ENCODE measurements at places on chromosomes 7 and 10.
A peak's percentile ranks its signal among the peaks of the same experiment; 100 is the strongest.

- no peak for DNase-seq
Observed at GRCh38 chr10:27893358-27893954, 105.4 kb downstream of the ODAD2 start.

GRCh38 chr10:19974554-19974953 lies 158.3 kb downstream of the PLXDC2 start:
- no peak for DNase-seq

DNA sequence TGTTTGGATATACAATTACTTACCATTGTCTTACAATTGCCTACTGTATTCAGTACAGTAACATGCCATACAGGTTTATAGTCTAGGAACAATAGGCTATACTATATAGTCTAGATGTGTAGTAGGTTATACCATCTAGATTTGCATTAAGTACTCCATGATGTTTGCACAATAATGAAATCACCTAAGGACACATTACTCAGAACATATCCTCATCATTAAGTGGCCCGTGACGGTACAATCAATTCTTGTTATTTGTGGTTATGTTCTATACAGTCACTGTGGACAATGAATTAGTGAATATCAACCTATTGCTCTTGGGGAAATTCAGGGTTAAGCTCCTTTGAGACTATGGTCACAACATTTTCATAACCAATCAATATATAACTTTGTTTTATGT lies 75.6 kb downstream of the MICU1 start:
- no peak for DNase-seq

DNA sequence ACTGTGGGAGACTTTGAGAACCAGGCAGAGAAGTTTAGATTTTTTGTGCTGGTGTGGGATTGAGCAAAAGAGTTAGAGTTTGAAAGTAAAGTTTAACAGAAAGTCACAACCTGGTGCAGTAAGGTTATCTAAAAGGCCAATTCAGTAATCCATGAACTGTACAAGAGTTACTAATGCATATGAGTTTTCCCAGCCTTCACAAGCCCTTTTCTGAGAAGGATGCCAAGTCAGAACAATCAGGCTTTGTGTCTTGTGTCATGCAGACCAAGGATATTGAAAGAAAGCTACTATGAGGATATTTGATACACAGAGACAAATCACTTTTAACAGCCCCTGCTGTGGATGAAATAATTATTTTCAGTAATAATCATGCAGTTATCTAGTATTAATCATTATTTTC lies 68.8 kb upstream of the MYO3A start:
- DNase-seq: no peak

DNA sequence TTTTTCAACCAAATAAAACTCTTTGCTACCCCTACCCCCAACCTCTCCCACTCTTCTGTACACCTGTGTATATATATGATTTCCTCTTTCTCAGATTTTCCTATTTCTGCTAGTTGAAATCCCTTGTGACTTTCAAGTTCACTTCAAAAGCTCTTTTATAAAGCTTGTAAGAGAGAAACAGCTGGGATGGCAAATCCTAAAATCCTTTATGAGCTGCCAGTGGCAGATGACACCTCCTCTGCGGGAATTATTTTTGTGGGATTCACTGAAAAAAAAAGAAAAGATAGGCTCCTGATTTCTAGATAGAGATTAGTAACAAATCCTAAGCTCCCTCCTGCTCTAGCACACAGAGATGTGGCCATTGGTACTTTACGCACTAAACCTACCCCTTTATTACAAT lies 92.9 kb downstream of the AHR start:
- no peak for DNase-seq

- no peak for DNase-seq
Observed at GRCh38 chr10:70673929-70674559, 1.7 kb downstream of the ADAMTS14 start.

DNA sequence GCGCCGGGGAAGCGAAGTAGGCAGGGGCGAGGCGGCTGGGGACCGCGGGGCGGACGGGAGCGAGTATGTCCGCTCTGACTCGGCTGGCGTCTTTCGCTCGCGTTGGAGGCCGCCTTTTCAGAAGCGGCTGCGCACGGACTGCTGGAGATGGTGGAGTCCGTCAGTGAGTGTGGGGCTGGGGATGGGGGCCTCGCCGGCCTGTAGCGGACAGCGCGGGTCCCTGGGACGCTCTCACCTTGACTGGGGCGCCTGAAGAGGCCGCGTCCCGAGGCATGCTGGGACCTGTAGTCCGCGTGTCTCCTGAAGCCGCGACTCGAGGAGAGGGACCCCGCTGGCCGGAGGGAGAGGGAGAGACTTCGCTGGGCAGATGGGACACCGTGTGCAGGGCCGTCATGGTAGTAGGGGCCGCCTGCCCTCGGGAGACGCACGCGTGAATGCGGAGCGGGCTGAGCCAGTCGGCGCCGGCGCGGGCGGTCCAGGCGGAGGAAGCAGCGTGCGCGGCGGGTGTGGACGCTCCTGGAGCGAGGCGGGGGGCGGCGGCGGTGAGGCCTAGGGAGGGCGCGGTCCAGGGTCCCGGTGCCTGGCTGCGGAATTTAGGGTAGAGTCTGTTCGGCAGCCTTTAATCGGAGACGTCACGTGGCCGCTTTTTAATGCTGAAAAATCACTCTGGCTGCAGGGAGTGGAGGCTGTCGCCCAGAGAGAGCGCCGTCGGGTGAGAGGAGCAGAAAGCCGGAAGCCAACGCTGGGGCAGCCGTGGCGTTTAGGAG lies at the start of gene NDUFB2:
TSS of gene NDUFB2 (plus strand) at position 29 of the 767 bp plus-strand sequence. CDS start at position 66, 37 bp downstream.
- peak; percentile 74 for DNase-seq

DNA sequence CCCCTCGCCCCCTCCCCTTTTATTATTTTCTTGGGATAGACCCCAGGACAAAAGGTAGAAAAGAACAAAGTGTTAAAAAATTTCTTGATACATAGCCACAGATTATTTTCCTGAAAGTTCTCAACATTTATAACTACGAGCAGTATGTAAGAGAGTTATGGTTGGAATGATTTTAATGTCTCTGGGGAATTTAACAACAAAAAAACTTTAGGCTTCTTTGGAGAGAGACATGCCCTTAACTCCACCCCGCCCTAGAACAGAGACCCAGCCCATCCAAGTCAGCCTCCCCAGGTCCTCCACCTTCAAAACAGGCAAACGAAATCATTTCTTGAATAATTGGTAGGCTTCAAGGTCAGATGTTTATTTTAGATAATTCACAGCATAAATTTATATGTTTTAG lies 97.1 kb downstream of the TCF7L2 start:
- DNase-seq: no peak

DNA sequence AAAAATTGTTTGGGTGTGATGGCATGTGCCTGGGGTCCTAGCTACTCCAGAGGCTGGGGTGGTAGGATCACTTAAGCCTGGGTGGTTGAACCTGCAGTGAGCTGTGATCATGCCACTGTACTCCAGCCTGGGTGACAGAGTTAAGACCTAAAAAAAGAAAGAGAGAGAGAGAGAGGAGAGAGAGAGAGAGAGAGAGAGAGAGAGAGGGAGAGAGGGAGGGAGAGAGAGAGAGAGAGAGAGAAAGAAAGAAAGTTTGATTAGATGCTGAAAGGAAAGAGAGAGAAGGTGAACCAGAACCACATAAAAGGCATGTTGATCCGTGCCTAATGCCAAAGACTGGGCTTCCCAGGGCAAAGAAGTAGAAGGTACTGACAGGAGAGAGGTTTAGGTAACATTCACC lies 11.1 kb downstream of the ABCB1 start:
- no peak for DNase-seq

DNA sequence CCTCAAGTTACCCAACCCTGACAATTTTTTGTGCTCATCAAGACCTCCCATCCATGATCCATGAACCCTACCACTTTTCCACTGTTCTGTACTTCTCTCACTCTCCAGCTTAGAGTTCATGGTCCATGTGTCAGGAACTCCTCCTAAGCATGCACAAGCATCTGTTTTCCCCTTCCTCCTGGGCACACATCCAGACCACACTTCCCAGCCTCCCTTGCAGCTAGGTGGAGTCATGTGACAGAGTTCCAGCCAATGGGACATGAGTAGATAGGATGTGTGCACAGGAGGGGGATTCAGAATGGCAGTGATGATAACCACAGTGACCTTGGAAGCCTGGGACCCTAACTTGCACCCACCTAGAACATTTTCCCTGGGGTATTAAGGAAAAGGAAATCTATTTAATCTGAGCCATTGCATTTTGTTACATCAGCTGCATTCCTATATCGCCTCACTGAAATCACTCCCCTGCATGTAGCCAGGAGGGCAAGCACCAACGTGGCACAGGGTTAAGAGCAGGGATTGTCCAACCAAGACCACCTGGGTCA lies 9.6 kb upstream of the FRMPD2 start:
- no peak for DNase-seq

GRCh38 chr10:22429146-22429545 lies 83.8 kb downstream of the SPAG6 start:
- no peak for DNase-seq

DNA sequence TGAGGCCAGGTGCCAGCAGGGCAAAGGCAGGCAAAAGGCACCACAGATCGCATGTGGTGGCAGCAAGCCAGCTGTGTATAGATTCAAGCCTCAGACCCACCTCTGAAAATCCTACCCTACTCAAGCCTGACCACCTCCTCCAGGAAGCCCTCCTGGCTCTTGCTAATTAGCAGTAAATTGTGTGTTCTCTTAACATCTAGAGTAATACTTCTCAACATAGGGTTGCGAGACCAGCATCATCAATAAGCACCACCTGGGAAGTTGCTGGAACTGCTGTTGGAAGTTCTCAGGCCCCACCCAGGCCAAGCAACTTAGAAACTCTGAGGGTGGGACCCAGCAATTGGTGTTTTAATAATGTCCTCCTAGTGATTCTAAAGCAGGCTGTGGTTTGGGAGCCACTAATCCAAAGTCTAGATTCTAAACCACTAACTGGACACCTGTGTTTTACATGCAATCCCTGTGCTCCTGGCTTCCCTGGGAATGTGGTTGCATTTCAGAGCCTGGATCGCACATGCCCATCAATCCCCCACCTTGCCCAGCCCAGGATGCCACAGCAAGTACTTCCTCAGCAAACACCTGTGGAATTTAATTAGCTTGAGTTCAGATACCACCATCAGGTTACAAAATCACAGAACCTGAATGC lies 46.2 kb downstream of the KCNMA1 start:
- no peak for DNase-seq

GRCh38 chr10:129875993-129876726 lies 87.9 kb downstream of the EBF3 start:
- no peak for DNase-seq

- DNase-seq: no peak
Observed at GRCh38 chr10:927131-927530, 4.4 kb downstream of the LARP4B start.

DNA sequence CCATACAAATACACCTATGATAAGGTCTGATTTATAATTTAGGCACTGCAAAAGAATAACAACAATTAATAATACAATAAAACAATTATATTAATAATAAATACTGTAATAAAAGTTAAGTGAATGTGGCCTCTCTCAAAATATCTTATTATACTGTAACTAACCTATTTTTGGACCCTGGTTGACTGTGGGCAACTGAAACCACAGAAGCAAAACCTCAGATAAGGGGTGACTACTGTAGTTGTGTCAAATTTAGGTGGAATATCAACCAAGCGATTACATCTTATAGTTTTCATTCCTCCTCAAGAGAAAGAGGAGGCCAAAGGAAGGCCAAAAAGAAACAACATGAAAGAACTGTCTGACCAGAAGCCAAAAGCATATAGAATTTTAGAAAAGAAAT lies 103.9 kb downstream of the SKAP2 start:
- no peak for DNase-seq

DNA sequence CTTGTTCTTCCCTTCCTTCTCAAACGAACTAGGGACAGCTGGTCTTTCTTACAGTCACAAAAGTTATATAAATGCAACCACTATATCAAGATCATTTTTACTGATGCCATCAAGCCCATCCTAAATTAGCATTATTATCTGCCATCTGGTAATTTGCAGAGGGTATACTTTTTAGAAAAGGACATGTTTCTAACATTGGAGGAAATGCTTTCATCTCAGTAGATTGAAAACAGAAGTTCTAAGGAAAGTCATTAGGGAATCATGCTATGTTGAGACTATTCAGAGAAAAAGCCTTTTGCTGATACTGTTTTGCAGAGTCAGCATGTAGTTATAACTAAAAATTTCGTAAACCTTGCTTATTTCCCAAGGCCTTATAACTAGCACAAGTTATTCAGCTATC lies 146.7 kb downstream of the WNT2 start:
- no peak for DNase-seq

DNA sequence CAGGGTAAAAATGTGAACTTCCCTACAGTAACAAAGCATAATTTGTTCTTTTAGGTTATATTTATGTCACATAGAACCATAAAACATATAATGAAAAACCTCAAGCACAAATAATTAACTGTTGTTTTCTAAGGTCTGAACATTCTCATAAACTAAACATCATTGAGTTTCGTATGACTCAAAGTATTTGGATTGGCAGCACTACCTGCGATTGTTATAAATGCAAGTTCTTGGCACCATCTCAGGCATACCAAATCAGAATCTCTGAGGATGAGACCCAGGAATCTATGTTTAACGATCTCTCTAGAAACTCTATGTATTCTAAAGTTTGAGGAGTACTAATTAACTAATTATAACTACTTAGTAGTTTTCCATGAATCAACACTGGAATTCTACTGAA lies 22.5 kb downstream of the ORC5 start:
- DNase-seq: no peak

GRCh38 chr10:53521046-53521445 lies 748.5 kb upstream of the MBL2 start:
- no peak for DNase-seq
